ENCODE measurements at places on chromosomes 13 and 19.

DNA sequence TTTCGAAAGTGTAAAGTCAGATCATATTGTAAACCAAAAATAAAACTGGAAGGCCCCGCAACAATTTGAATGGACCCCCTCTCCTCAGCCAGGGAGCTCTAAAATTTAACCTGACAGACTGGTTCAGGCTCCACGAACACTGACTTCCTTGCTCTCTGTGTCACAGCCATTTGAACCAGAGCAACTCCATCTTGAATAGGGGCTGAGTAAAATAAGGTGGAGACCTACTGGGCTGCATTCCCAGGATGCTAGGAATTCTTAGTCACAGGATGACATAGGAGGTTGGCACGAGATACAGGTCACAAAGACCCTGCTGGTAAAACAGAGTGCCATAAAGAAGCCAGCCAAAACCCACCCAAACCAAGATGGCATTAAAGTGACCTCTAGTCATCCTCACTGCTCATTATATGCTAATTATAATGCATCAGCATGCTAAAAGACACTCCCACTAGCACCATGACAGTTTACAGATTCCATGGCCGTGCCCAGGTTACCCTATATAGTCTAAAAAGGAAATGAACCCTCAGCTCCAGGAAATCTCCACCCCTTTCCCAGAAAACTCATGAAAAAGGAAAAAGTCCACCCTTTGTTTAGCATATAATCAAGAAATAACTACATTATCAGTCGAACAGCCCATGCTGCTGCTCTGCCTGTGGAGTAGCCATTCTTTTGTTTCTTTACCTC lies 43.1 kb downstream of the RFXAP start:
- no peak for DNase-seq

DNA sequence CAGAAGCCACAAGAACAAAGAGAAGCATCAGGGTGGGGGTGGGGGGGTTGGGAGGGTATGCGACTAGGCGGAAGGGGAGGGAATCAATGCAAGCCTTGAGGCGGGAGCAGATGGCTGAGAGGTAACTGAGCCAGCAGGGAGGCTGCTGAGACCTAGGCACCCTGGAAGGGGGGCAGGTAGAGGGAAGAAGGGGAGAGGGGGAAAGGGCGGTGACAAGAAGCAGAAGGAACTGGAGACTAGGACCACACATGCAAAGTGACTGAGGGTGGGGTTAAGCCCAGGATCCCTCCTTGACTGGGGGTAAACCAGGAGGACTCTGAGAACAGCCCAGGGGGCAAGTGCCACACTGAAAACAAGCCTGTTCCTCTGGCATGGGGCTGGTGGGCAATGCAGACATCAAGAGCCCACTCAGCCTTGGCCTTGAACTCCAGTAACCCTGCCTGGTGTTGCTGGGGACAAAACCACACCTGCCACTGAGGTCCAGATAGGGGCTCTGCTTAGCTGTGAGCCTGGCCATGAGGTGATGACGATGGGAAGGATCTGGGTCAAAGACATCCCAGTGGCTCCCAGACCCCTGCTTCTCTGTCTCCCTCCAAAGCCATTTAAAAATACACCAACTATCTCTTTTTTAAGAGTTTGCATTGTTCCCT lies 20.3 kb downstream of the OPA3 start:
- DNase-seq = no peak

DNA sequence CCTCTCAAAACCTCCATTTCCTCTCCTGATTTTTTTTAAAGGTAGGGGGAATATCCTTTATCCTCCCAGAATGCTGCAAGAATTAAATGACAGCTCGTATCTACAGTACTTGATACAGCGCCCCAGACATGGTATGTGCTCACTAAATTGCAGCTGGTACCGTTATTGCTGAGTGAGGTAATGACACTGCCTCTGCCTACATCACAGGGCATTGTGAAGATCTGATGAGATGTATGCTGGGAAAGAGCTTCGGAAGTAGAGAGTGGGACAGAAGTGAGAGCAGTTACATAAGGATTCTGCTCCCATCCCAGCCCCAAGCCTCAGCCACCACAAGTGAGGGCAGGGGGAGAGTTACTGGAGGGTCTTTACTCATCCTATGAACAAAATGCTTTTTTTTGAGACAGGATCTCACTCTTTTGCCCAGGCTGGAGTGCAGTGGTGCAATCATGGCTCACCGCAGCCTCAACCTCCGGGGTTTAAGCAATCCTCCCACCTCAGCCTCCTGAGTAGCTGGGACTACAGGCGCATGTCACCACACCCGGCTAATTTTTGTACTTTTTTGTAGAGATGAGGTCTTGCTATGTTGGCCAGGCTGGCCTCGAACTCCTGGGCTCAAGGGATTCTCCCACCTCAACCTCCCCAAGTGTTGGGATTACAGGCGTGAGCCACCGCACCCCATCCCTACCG lies 1.7 kb upstream of the FKRP start:
- no peak for DNase-seq

DNA sequence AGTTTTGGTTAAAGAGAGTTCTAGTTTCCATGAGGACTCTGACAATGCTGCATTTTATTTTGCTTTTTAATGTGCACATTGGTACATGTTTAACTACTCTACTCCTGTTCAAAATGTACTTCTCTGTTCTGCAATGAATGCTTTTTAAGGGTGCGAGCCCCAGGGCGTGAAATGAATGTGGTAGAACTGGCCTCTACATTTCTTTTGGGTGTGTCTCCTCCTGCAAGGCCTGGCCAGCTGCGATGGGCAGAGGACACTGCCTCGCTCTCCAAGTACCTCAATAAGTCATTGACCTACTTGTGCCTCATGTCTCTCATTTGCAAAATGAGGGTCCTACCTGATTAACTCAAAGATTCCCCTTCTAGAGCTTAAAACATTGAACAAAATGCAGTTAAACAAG lies 6.7 kb downstream of the RGS9BP start:
- no peak for DNase-seq

GRCh38 chr13:90461398-90461797 lies 886.1 kb upstream of the MIR17HG start:
- DNase-seq = no peak

Data from NCI-H526 (cell line).